Activated naive CD4-positive, alpha-beta T cell treated with anti-CD3 and anti-CD28 coated beads, Interleukin-2, amount 50 U/mL, for 72 hours (primary cell): ENCODE measurements at places on chromosomes 7 and 10.

- peak; percentile 30 for DNase-seq
Measured at GRCh38 chr7:135414850-135415439, 95.0 kb downstream of the CNOT4 start.

DNA sequence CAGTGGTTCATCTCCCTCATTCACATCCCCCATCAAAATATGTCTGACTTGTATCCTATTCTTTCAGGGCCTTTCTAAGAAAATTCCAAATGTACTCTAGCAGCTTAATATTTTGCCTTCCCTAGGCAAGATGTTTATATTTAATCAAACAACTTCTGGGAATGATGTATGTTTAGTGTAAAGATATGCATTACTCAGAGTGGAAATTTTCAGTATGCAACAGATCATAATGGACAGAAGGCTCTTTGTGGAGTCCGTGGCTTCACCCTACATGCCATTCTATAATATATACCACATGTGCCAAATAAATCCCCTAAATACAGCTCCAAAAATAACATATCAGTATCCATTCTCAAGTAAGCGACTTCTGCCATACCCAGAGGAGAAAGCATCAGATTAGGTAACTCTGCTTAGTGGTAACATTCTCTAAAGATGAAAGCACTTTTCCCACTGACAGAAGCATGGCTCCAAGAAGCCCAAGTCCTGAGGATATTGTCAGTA, 316.6 kb downstream of the KCNMA1 start:
- DNase-seq, result no peak

- no peak for DNase-seq
Measured at GRCh38 chr7:693280-693679, 33.2 kb upstream of the DNAAF5 start.

DNA sequence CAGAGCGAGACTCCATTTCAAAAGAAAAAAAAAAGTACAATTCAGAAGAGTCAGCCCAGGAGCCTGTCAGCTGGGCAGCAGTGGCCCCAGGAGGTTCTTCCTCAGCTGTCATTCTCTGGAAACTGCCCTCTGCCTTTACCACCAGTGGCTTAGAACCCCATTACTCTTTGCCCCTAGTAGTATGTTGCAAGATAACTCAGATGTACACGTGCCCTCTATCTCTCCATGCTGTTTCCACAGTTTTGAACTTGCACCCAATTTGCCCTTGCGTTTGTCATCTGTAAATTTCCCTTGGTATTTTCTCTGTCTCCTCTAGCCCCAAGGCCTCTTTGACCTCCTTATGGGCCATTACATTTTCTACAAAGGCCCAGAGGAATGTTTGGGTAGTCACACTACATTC, 56.7 kb upstream of the PRKAR2B start:
- no peak for DNase-seq

DNA sequence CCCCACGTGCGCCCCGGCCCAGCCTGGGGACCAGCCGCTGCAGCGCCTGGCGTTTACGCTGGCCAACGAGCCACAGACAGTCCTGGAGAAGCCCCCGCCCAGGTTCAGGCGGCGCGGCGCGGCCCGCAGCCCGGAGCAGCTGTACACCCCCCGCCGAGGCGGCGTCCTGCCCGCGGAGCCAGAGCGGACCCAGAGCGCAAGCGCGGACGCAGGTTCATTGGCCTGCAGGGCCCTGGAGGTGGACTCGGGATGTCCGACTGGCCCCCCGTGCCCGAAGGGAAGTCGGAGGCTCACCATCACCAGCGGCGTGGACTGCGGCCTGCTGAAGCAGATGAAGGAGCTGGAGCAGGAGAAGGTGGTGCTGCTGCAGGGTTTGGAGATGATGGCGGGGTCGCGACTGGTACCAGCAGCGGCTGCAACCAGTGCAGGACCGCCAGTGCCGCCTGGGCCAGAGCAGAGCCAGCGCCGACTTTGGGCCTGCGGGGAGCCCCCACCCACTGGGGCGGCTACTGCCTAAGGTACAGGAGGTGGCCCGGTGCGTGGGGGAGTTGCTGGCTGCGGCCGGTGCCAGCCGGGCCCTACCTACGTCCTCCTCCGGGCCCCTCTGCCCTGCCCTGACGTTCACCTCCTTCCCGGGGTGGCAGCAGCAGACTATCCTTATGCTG, 72.0 kb upstream of the KCTD7 start:
- DNase-seq, result no peak

DNA sequence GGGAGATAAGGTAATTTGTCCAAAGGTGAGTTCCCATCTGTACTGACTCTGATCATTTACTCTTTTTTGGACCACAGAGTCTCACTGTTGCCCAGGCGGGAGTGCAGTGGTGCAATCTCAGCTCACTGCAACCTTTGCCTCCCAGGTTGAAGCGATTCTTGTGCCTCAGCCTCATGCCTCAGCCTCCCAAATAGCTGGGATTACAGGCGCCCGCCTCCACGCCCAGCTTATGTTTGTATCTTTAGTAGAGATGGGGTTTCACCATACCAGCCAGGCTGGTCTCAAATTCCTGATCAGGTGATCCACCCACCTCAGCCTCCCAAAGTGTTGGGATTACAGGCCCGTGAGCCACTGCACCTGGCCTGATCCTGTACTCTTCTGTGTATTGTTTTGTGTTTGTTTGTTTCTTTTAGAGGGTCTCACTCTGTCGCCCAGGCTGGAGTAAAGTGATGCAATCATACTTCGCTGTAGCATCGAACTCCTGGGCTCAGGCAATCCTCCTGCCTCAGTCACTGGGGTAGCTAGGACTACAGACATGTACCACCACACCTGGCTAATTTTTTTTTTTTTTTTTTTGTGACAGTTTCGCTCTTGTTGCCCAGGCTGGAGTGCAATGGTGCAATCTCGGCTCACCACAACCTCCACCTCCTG, 2.4 kb downstream of the NOLC1 start:
- DNase-seq, result no peak

DNA sequence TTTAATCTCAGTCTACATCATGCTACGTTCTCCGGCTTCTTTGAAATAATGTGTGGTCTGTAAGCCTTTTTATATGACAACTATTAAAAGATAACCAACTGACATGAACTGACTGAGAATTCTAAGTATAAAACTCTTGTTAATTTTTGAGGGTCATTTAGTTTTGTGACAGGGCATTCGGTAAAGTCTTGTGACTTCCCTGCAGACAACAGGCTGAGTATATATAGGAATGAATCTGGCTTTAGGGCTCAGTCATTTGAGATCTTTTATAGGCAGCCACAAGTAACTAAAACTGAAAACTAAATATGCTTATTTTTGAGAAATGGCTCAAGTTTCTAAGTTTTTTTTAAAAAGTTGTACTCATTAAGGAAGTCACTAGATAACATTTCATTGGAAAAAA, 62.5 kb upstream of the SCIN start:
- DNase-seq, result no peak

DNA sequence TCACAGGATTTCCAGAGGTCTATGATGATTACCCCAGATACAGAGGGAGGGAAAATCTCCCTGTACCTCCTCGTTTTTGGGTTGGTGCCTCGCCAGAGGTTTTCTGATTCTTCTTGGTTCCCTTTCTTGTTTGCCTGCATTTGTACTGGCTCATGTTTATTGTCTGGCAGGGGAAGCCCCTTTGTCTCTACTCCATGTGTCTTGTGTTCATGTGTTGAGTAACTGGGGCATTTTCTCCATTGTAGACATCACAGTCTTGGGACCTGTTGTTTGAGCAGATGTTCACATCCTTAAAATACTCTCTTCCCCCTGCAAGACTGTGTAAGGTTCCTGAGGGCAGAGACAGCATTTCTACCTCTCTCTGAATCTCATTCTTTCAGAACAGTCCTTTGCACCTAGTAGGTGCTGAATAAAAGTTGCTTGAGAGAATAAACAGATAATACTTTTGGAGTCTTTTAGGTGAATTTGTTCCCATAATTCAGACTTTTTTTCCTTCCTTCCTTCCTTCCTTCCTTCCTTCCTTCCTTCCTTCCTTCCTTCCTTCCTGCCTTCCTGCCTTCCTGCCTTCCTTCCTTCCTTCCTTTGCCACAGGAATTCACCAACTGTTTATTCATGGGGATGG, 25.1 kb downstream of the CDK14 start:
- no peak for DNase-seq

DNA sequence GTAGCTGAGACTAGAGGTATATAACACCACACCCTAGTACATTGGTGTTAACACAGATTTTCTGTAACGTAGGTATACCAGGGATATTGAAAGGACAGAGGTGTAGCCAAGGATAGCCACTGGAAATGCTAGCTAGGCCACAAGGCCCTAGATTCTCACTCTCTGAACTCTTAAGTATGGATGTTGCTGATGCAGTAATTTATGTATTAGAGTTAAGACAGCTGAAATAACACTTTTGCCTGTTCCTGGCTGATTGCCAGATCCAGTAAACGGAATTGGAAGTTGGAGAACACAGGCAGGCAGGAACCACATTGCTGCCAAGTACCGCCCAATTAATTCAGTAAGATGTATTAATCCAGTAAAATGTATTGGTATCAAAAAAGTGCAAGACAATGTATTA, 1.8 kb downstream of the CALU start:
- DNase-seq, result no peak

DNA sequence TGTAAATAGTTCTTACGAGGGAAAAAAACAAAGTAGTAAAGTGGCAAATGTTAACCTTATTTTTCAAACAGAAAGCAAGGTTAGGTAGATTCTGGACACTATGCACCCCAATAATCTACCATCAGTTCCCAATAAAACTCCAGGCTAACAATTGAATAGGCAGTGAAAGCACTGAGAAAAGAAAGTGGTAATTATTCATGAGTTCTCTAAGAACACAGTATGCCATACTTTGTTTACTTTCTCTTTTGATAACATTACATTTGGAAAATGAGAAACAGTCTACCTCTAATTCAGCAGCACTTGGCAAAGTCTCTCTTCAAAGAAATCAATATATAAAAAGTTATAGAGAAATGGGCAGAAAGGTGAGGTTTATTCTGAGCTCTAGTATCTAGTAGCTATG, 18.4 kb downstream of the TM9SF3 start:
- no peak for DNase-seq

DNA sequence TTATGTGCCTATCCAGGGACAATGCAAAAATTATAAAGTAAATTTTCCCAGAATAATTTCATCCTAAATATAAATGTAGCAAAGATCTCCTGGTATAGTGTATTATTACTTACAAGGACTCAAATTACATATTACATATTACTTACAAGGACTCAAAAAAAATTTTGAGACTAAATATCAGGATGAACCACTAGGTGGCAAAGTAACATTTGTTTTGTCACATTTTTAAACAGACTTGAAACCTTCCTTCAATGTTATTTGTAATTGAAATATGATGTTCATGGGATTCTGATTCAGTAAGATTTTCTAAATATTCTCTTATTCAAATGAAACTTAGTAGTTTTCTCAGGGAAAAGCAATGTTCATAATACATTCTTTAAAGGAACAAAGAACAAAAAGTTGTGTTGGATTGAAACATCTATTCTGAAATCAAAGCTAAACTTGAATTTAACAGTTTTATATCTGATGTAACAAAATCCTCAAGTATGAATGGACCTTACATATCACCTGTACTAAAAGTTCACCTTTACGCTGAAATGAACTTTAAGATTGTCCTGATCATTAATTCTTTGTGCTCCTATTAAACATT, 74.3 kb upstream of the GNAI1 start:
- no peak for DNase-seq

DNA sequence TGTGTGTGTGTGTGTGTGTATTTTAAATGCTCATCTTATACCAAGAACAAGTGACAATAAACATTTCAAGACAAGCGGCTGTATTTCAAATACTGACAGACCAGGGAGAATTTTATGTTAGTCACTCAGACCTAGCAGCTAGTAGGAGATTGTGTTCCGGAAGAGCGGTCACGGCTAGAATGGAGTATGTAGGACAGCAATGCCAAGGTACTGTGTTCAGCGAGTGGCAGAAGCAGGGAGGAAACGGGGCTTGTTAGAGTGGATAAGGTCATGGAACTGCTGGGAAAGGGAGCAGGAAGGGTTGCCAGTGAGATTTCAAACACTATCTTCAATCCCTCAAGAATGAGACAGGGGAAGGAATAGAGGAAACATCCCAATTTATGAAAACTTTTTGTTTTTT, 260.5 kb upstream of the PITRM1 start:
- DNase-seq, result no peak

GRCh38 chr7:18978108-18978495, 139.3 kb downstream of the TWIST1 start:
- no peak for DNase-seq

DNA sequence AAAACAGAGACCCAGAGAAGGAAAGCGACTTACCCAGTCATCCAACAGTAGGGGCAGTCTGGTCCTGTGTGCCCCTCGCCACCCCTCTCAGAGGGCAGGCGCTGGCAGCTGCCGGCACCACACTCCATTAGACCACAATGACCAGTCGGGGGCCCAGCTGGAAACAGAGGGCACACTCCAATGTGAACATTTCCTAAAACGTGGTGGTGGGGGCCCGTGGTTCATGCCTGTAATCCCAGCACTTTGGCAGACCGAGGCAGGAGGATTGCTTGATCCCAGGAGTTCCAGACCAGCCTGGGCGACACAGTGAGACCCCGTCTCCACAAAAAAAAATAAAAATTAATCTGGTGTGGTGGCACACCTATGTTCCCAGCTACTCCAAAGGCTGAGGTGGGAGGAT, 912 bp upstream of the OAT start:
- no peak for DNase-seq

GRCh38 chr7:138978541-138979184, 2.5 kb downstream of the KIAA1549 start:
- DNase-seq, result no peak

DNA sequence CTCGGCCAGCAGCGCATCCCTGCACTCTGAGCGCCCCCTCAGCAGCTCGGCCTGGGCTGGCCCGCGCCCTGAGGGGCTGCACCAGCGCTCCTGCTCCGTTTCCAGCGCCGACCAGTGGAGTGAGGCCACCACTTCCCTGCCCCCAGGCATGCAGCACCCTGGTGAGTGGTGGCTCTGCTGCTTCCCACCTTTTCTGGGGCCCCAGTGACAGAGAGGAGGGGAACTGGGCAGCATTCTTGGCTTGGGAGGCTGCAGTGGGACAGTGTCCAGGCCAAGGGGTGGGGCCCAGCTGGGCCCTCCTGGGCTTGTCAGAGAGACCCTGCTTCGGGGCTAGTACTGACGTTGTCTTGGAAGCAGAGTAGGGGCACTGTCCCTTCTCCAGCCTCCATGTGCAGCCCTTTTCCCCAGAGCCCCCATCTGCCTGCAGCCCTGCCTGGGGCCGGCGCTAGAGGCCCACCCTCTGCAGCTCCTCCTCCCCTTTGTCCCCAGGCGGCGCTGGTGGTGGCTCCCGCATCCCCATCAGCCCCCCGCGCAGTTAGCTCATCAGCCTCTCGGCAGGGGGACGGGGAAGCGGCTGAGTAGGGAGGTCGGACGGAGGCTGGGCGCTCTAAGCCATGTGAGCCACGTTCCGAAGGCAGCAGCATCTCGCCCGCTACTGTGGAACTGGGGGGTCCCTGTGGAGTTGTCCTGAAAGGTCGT, 29.2 kb downstream of the GBX1 start:
- peak; percentile 38 for DNase-seq
